ENCODE measurements at places on chromosomes 3 and 15.

DNA sequence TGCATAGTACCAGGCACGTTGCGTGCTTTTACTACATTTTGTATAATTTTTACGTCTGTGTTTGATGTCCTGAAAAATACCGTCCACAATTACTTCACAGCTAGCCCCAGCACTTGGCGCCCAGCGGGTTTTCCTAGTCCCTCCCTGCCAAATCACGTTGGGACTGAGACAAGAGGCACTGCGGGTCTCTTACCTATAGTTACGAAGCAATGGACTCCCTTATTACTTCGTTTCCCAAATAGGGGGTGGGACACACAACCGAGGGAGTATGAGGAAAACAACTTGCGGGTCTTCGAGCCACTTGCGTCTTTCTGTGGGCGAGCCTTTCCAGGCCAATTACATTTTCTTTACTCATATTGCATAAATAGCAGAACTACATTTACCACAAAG, 620 bp upstream of the CMSS1 start:
- DNase-seq = no peak

DNA sequence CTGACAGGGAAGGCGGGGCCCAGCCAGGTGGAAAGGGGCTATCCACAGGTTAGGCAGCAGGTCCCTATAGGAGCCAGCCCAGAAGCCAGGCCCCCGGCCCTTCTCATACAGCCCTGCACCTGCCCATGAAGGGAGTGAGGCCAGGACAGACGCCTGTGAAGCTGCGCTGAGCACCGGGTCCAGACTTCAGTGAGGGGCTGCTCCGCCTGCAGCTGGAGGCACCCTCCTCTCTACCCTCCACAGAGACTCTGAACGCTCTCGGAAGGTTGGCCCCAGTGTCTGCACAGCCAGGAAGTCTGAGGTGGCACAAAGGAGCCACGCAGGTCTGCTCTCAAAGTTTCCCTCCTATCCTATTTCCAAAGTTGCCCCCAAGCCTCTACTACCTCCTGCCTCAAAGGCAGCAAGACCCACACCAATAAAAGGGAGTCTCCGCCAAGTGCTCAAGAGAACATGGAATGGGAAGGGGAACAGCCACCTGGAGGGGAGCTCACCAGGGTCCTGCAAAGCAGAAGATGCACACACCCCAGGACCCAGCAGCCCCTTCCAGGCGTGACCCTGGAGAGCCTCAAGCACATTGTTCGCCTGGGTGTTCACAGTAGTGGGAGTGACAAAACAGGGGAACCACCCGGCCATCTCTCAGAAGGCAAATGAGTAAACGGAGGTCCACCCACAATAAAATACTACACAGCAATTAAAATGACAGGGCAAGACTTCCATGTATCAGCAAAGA, 19.5 kb downstream of the XXYLT1 start:
- DNase-seq = no peak

GRCh38 chr3:5568451-5568850, 380.9 kb downstream of the EDEM1 start:
- no peak for DNase-seq

DNA sequence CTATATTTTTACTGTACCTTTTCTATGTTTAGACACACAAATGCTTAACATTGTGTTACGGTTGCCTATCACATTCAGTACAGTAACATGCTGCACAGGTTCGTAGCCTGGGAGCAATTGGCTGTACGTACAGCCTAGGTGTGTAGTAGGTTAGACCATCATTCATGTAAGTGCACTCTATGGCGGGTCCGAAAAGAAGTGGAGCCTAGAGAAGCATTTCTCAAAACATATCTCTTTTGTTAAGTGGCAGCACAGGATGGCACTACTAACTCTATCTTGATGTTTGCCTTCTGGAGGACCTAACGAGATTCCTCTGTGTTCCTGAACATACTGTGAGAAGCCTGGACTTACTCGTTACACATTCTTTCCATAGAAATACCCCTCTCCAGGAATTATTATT, 132.3 kb upstream of the ADPGK start:
- DNase-seq = no peak

DNA sequence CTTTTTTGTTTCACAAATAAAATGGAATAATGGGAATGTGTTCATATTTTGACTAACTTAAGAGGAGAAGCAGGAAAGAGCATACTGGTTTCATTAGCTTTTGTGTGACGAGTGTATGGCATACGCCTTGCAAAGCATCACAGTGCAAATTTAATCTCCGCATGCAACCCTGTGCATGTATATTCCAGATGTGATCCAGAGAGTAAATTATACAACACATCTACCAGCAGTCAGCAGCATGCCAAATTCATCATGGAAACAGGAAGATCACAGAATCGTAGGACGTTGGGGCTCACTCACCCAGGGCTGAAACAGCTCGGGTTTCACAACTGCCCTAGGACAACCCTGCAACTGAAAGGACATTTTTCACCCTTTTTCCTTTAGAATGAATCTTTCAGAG, 53.4 kb downstream of the ADAMTS9 start:
- DNase-seq = no peak

GRCh38 chr3:55330355-55330754, 156.8 kb downstream of the WNT5A start:
- no peak for DNase-seq

DNA sequence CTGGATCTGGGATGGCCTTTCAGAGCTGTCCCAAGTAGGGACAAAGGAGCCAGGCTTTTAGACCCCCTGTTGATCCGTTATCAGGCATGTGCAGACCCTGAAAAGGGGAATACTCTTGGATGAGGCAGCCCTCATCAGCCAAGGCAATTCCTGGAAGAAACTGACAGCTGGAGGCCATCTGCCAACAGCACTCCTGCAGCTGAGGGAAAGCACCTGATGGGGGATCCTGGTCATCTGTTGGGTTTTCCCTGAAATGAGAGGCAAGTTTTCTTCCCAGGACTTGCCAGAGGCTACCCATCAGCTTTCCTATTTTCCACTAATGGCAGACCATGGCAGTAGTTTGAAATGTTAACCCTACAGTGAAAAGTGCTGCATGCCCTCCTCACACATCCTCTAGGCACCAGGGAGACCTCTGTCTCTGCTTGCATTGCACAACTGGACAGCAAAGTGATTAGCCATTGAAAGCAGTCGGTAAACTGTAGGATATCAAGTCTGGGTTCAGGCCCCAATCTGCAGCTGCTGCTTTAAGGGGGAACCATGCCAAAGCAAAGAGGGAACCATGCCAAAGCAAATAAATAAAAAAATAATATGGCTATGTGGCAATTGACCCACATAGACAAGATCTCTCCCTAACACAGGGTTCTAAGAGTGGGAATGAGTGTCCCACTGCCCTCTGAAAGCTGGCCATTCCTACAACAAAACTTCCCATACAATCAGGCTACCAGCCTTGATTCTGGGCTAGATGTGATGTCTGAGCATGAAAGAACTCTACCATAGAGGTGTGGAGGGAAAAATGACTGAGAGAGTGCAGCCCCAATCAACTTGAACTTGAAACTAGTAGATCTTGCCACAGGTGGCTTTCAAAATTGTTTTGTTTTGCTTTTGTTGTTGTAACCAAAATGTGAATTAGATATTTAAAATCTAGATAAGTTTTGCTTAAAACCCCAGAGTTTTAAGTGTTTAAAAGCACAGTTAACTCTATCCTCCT, 232.0 kb upstream of the STT3B start:
- DNase-seq = no peak

- no peak for DNase-seq
Observed at GRCh38 chr3:140994316-140994715, 52.7 kb downstream of the SLC25A36 start.

GRCh38 chr3:117366574-117366973, 657.0 kb downstream of the TUSC7 start:
- DNase-seq = no peak

DNA sequence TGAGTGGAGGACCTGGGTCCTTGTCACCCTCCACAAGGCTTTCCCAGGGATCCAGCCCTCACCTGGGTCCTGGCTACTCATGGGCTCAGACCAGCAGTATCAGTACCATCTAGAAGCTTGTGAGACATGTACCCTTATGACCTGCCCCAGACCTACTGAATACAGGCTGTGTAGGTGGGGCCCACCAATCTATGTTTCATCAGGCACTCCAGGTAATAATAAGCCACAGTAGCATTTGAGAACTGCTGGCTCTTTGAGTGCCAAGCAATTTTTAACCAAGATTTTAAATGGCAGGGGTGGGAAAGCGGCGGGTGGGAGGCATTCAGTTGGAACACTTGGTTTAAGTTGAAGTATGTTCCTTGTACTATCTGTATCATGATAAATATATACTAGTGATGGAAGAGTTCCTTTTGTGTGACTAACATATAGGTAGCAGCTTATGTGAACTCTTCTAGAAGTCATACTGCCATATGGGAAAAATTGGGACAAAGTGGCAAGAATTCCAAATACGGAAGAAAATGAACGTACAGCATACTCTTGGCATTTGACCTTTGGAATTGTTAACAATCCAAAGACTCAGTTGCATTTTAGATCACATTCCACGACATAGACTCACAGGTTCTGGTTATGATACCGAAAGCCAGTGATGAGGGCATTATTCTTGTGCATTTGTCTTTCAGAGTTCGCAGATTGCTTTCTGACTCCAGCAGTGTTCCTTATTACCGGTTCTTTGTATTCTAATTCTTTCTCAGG, 190.4 kb downstream of the GHSR start:
- no peak for DNase-seq

- no peak for DNase-seq
Observed at GRCh38 chr3:22569570-22569969, 633.6 kb upstream of the UBE2E2 start.

- no peak for DNase-seq
Observed at GRCh38 chr3:5016211-5017161, 37.2 kb downstream of the BHLHE40 start.

DNA sequence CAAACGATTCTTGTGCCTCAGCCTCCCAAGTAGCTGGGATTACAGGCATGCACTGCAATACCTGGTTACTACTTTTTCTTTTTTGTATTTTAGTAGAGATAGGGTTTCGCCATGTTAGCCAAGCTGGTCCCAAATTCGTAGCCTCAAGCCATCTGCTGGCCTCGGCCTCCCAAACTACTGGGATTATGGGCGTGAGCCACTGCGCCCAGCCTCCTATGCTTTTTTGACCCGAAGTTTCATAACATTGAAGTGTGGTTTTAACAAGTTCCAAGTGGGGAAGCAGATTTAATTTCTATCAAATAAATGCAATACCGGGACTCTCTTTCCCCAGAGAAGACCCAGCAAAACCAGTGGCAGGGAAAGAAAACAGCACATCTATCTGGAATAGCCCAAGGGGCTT, 13.7 kb downstream of the SH3BP5 start:
- DNase-seq = no peak

- DNase-seq = no peak
Observed at GRCh38 chr15:55586808-55587207, 1.3 kb downstream of the PYGO1 start.

DNA sequence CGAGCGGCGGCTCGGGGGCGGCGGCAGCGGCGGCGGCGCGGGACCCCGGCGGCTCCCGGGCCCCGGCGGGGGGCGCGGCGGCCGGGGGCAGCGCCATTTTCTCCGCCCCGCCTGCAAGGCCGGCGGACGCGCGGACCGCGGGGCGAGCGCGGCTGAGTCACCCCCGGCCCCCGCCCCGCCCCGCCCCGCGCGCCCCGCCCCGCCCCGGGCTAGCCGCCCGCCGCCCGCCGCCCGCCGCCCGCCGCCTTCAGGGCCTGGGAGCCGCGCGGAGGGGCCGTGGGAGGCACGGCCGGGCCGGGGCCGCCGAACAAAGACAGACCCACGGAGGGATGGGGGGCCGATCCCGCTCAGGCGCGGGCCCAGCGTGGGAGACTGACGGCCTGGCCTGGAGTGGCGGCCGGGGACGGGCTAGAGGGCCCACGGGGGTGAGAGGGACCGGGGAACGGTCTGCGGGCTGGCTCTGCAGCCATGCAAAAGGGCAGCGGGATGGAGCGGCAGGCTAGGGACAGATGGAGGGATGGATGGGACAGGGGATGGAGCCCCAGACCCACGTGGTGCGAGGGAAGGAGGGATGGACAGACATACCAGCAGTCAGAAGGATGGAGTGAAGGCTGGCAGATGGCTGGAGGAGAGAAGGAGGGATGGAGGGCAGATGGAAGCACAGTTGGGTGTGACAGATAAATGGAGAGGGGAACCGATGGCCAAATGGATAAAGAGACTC, at the start of gene EIF4E3:
TSS of gene EIF4E3 (minus strand) at position 132 of the 721 bp plus-strand sequence. CDS start at position 97, 35 bp downstream.
- no peak for DNase-seq

DNA sequence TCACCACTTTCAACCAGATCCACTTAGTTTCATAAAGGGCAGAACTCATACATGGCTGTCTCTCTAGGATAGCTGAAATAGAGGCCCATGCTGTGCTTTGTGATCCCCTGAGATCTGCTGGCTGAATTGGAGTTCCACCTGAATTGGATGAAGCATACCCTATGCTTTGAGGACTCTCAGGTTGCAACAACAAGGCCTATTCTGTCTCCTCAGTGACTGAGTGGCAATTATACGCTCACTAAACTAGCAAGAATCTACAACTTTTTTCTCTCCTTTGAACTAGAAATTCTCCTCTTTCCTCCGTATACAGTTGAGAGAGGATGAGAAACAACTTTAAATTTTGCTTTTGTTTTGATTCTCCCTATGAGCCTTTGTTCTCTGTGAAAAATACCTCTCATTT, 348.7 kb downstream of the LSAMP start:
- DNase-seq = no peak

DNA sequence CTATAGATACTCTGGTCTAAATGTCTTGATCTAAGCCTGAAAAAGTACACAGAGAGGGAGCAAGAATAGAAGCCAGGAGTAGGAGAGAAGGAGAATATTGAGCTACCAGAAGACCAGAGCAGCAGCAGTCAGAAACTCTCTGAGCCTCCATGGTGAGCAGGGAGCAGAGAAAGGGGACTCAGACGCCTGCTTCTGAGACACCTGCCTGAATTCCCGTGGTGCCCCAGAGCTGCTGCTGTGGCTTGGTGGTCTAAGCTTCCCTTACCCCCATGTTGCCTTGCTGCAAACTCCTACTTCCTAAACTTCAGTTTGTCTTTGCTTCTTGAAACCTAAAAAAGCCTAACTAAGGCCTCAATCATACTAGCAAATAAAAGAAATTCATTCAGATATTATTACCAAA, 94.9 kb upstream of the STRIT1 start:
- no peak for DNase-seq

- no peak for DNase-seq
Observed at GRCh38 chr3:9901967-9902366, 681 bp upstream of the IL17RE start.

DNA sequence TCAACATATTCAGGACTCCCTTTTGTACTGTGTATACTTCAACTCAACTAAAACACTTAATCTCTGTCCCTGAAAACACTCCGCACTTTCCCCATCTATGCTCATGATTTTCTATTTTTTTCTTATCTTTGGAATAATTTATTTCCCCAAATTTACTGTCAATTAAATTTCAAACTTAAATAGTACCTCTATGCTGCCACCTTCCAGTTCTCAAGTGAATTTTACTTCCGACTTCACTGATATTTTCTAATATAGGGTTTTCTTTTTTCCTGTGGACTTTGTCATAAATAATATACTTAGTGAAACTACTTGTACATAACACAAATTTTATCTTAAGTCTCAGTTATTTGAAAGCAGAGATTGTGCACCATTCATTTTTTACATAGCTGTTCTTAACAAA, 1303.3 kb downstream of the OTOL1 start:
- DNase-seq = no peak

DNA sequence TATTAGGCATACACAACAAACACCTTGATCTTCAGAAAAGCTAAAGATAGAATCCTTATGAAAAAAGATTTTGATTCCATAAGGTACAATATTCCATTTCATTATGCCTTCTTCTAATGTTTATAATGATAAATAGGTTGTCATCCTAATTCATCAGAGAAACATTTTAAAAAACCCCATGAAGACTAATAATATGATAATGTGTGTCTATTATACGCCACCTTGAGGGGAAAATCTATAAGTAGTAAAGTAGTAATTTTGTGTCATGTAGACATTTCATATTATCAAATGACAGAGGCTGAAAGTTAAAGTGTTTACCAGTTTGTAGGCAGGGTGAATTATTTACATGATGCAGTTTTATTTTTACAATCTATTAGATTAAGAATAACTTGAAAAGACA, 524.3 kb downstream of the GBE1 start:
- no peak for DNase-seq

Measured in activated T-helper 9 cell treated with anti-CD3 and anti-CD28 coated beads, Interleukin-2, amount 50 U/mL, for 16 hours (primary cell).